ENCODE measurements at places on chromosomes 1 and 21.

GRCh38 chr1:5751163-5751540 lies 241.1 kb downstream of the NPHP4 start:
- DNase-seq = no peak

DNA sequence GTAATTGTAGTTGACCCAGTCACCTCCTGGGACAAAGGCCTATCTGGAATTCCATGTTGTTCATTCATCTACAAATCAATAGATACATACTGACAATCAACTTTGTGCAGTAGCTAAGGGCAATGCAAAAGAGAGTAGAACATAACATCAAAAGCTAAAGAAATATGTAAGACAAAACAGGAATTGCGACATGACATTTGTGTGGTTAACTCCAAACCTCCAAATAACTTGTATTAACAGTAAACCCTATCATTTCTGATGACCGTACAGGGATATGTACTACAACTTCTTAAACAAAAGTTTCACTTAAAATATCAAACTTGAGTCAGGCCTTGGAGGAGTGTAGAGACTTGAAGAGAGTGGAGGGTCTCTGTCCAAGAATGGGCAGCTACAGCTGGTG lies 317.6 kb downstream of the SPATA17 start:
- no peak for DNase-seq

GRCh38 chr1:59232216-59232615 lies 64.7 kb upstream of the FGGY start:
- no peak for DNase-seq

DNA sequence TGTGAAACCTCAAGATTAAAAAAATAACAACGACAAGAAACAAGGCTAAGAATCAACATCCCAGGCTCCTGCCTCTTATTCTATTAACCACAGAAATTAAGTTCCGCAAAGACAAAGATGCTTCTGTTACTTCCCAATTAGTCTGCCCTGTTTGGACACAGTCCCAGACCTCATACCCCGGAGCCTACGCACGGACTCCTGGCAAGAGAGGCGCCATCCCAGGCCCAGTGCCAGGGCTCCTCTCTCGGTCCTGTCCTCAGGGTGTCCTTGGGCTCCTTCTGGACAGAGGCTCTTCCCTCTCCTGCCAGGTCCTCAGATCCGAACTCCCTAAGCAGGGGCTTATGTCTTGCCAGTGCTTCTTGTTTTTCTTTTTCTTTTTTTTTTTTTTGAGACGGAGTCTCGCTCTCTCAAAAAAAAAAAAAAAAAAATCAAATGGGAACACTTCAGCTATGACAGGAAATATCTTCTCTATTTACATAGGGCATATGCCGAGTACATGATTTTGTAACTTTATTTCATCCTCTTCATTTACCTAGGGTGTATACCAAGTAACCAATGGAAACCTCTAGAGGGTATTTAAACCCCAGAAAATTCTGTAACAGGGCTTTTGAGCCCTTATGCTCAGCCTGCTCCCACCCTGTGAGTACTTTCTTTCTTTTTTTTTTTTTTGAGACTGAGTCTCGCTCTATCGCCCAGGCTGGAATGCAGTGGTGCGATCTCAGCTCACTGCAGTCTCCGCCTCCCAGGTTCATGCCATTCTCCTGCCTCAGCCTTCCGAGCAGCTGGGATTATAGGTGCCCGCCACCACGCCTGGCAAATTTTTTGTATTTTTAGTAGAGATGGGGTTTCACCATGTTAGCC lies 11.7 kb upstream of the ENO1 start:
- DNase-seq = no peak

DNA sequence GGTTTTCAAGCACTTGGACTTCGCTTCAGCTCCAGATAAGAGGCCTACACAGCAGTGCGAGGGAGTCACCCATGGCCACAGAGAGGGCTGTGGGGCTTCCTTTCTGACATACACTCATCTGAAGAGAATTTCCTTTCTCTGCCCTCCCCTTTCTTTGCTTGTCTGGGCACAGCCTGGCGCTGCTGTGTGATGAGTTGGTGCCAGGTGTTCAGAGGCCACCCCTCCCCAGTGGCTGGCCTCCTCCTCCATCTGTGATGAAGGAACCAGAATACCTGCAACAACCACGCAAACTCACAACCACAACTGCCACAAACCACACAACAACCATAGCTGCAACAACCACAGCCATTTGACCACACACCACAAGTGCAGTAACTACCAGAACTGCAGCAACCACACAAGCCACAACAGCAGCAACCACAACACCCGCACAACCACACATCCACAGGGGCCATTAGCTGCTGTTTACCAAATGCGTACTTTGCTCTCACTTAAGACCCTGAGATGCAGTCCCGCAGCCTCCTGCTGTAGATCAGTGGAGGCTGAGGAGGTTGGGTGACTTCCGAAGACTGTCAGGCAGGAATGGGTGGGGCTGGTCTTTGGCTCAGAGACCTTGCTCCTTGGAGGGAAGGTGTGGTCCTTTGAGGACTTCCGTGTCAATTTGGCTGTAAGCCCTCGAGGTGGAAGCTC lies 71.1 kb downstream of the IER5 start:
- DNase-seq = no peak

DNA sequence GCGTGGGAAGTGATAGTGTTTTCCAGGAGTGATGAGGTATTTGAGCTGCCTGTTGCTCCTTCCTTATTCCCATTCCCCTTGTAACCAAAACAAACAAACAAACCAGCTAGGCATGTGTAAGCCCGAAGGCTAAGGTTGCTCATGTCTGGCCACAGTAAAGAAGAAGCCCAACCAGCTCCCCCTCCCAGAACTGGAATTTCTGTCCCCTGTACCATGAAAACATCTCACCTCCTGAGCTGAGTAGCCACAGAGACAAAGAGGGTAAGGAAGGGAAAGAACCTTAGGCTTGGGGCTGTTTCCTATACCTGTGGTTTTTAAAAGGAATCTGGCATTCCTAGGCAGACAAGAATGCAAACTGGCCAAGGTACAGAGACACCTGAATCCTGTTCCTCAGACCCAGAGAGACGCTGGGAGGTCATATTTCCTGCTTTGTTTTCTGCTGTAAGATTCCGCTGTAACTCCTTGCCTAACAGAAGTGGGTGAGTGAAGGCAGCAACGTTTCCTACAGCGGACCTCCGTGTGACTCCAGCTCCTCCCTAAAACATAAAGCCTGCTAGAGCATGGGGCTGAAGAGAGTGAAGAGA lies 41.7 kb upstream of the RAB4A start:
- DNase-seq = no peak

- DNase-seq = no peak
Observed at GRCh38 chr21:26814386-26814785, 30.8 kb downstream of the ADAMTS1 start.

GRCh38 chr1:164559342-164560051 lies 513 bp downstream of the PBX1 start:
- no peak for DNase-seq

DNA sequence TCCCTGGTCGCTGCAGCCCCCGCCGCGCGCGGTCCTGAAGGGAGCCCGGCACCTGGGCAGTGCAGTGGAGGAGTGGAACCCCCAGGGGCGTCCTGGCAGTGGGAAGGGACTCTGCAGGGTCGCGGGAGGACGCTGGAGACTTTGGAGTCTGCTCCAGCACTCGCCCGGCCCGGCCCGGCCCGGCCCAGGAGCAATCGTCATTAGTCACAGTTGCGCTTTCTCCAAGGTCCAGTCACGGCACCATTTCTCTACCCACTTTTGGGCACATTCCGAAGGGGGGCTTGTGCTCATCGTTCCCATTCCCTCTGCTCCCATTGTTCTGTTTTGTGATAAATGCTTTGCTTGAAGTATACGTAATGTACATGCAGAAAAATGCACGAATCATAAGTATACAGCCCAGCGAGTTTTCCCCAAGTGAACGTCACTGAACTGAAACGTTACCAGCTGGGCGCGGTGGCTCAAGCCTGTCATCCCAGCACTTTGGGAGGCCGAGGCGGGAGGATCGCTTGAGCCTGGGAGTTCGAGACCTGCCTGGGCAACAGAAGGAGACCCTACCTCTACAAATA lies 999 bp downstream of the THAP3 start:
- DNase-seq = no peak

- no peak for DNase-seq
Observed at GRCh38 chr1:111420377-111420776, 7.2 kb downstream of the OVGP1 start.

DNA sequence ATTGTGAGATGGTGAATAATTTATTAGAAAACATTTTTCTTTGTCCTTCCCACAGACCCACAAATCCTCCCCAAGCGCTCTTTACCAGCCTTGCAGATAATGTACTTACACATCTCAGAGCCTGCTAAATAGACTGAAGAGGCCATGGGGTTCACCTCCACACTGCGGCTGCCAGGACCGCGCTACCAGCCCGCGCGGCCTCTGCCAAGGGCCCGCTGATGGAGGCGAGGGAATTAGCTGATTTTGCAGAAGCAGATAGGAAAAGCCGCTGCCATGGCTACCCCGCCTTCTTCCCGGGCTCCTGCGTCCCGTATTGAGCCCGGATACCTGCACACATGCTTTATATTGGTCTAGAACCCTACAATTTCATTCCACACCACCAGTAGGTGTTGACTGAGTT lies 248.0 kb upstream of the FOXD3 start:
- DNase-seq = no peak

GRCh38 chr21:42164064-42164789 lies 54.7 kb upstream of the ABCG1 start:
- DNase-seq = peak; percentile 24

- no peak for DNase-seq
Observed at GRCh38 chr1:42266253-42267135, 68.5 kb downstream of the FOXJ3 start.

GRCh38 chr1:30907481-30908315 lies 860 bp downstream of the SDC3 start:
- DNase-seq = no peak

GRCh38 chr1:226034482-226034881 lies 28.0 kb upstream of the H3-3A start:
- DNase-seq = no peak

GRCh38 chr1:56821462-56821797 lies 2.2 kb upstream of the FYB2 start:
- no peak for DNase-seq

DNA sequence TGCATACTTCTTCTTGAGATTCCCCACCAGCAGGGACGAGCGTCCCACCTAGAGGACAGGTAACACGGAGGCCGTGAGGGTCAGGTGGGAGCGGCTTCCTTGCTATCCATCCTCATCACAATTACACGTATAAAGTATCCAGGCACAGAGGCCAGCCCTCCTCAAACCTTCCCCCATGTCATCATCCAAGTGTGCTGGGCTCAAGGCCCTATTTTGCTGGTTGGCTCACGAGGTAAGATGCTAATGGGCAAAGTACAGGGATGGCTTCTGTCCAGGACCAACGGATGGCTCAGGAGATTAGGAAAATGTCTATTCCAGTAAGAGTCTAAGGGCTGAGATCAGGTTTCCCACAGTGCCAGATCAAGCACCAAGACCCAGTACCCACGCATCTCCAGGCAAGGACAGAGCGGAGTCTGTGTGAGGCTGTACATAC lies 11.5 kb upstream of the A3GALT2 start:
- DNase-seq = no peak

DNA sequence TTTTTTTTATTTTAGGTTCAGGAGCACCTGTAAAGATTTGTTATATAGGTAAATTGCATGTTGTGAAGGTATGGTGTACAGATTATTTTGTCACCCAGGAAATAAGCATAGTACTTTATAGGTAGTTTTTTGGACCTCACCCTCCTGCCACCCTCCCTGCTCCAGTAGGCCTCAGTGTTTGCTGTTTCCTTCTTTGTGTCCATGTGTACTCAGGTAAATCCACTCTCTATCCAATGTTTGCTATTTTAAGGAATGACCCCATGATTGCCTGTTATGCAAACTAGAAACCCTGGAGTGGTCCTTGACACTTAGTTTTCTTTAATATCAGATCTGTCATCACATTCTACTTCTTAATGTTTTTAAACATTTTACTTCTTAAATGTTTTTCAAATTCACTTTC lies 33.9 kb downstream of the LHX9 start:
- DNase-seq = no peak

GRCh38 chr1:15945011-15945831 lies 30.7 kb downstream of the ZBTB17 start:
- no peak for DNase-seq

GRCh38 chr1:151618003-151618402 lies 6.2 kb downstream of the SNX27 start:
- DNase-seq = no peak

- peak; percentile 15 for DNase-seq
Observed at GRCh38 chr1:116128664-116129063, 17.5 kb downstream of the MAB21L3 start.

DNA sequence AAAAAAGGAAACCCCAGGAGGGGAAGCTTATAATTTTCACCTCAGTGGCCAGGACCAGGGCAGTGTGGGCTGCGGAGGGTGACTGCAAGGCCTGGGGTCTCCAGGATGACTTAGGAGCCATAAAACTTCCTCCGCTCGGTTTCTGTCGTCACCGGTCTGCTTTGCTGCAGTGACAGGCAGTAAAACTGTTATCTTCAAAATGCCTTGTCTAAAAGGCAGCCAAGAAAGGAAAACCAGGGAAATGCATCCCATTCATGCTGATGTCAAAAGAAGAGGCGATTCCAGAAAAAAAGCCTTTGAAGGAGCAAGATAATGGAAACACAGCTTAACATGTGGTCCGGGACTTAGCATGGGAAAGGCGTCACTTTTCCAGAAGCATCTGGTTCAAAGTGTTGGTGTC lies 42.0 kb downstream of the COL6A1 start:
- no peak for DNase-seq

DNA sequence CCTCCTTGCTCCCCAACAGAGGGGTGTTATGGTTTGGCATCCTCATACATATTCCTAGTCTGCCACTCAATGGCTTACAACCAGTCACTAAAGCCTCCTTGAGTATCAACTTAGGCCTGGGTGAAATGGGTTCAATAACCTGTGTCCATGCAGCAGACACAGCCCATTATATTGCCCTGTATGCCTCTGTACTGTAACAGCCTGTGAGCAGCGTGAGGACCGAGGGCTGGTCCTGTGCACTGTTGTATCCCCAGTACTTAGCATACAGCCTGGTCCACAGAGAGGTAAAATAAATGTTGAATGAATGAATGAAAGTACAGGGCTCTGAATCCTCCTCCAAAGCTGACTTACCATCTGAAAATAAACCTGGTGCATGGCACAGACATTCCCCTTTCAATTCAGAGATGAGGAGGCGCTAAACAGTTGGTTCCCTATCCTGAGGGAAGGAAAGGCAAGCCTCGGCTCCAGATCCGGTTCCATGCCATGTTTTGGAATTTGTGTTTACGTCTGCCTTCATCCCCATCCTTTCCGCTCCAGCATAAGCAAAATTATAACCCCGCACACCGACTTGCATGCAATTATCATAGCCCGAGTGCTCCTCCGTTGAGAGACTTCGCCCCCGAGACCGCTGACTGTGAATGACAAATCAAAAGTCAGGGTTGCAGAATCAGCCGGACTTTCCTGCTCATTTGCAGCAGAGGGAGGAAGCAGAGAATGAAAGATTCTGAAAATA lies 45.0 kb upstream of the DNAJC6 start:
- DNase-seq = no peak

All from stimulated activated CD8-positive, alpha-beta memory T cell treated with anti-CD3 and anti-CD28 coated beads, Interleukin-2, amount 100 ng/mL, for 1 hour (primary cell).